ENCODE measurements at places on chromosomes 1 and 21. TPM values are rescaled to one million over a fixed set of nuclear protein-coding genes. Genes with fewer than 3 reads are reported as not detected.

The MIXL1 gene
- total RNA-seq: not detected

The GSTM1 gene
- 2.7 TPM for total RNA-seq

The ERVH48-1 gene
- not detected for total RNA-seq

The SLAMF6 gene
- total RNA-seq: not detected

The YTHDF2 gene
- total RNA-seq: 75.1 TPM

Measured in endothelial cell of coronary artery (primary cell).